Osteocyte (in vitro differentiated cells): ENCODE measurements at places on chromosomes 7 and 10.

DNA sequence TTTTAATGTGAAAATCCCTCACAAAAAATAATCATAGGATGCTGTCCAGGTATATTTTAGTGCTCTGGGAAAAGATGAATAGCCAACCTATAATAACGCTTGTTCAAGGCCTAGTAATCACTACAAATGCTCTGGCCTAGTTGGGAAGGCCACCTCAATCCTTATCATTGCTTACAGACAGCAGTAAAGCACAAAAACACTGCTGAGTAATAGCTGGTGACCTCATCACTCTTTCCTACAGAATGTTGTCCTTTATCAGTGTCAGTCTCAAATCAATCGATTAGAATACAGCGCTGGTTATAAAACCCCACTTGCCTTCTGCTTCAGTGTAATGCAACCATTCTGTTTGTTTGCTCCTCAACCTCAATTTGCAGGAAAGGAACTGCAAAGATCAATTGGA lies 72.6 kb upstream of the STEAP1 start:
- no peak for DNase-seq

- DNase-seq = no peak
These were observed 22.3 kb downstream of the ZC3HAV1 start for GRCh38 chr7:139087212-139087611.

DNA sequence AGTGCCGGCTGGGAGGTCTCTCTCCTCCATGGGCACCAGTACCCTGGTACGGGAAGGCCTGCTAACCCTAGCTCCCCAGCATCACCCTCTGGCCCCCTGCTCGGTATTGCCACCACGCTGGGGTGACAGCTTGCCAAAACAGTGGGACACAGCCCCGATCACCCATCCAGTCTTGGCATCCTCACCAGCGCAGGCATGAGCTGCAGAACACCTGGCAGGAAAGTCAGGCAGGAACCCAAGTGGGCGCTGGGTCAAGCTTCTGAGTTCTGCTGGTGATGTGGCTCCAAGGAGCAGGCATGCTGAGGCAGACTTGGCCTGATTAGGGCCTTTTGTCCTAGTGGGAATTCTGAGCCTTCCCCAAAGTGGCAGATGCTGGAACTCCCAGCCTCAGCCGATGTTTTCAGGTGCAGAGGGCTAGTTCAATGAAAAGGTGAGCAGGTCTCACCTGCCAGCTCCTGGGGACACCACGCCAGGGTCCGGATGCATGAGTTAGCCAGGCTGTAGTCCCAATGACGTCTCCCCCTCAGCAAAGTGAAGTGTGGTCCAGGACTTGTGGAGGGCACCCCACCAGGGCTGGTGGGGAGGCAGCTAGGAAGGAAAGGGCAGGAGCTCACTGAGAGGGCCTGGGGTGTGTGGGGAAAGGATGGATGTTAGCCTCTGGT lies 8.5 kb upstream of the ZNF22 start:
- no peak for DNase-seq

DNA sequence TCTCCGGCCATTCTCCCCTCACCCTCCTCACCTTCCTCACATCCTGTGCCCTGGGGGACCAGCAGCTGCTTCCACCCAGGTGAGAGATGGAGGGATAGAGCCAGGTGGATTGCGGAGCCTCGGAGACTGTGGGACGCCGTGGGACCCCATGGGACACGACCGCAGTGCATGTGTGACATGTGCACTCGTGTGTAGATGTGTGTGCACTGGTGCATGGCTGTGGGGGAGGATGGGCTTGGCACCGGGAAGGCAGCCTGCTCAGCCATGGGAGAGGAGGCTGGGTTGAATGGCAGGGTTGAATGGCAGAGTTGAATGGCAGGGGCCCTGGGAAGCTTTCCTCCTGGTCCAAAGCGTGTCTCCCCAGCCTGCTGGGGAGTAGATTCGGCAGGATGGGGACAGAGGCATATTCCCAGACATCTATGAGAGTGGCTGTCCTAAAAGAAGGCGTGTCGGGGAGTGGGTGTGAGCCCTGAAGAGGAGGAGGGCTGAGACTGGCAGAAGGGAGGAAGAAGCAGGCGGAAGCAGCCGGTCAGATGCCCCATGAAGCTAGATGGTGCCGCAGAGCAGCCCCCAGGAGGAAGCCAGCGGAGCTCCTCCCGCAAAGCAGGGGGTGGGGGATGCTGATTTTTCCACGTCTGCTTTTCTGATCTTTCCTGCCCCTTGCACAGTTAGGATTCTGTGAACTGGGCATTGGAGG lies 815 bp downstream of the GIMAP8 start:
- peak; percentile 78 for DNase-seq

- DNase-seq = no peak
These were observed 1140.7 kb upstream of the LRRN3 start for GRCh38 chr7:109950256-109950655.

DNA sequence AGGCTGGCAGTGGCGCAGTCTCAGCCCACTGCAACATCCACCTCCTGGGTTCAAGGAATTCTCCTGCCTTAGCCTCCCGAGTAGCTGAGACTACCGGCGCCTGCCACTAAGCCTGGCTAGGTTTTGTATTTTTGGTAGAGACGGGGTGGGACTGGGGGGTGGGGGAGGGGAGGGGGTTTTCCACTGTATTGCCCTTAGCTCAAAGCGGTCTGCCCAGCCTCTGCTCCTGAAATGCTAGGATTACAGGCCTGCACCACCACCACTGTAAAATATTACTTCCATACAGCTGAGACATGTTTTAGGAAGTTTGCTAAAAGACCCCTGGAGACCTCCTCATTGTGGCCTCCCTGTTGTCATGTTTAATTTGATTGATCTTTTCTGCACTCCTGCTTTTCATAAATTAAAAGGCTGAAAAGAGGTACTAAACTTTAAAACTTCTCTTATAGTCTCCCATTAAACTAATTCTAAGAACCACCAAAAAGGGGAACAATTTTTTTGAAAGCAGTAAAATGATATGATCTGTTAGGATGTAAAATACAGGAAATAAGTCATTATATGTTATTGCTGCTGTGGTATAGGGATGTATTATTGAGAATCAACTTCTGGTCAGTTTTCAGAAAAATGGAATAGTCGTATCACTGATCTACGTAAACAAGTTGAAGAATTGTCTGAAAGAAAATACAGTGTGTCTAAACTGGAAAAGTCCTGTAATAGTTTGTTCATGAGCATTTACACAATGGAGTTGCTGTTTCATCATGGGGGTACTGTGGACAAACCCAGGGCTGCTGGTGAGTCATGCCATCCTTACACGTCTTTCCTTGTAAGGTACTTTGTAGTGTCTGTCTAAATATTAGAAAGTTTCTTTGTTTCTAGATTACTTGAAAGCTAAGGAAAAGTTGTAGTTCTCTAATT lies 72.9 kb upstream of the TMEM248 start:
- no peak for DNase-seq

DNA sequence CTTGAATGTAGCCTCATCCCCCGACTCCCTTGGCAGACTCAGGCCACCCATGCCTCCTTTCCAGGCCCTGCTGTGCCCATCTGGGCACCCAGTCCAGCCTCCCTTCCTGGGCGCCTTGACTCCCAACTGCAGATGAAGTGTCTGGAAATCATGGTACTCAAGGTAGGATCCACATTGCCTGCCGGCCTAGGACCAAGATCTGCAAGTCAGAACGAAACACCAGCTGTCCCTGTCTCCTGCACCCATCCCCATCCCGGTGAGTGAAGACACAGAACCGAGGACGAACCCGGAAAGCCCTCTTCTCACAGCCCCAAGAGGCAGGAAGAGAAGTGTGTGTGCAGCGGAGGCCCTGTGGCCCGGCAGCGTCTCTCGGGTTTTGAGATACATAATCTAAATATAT lies 205.1 kb downstream of the EMX2 start:
- peak; percentile 71 for DNase-seq

DNA sequence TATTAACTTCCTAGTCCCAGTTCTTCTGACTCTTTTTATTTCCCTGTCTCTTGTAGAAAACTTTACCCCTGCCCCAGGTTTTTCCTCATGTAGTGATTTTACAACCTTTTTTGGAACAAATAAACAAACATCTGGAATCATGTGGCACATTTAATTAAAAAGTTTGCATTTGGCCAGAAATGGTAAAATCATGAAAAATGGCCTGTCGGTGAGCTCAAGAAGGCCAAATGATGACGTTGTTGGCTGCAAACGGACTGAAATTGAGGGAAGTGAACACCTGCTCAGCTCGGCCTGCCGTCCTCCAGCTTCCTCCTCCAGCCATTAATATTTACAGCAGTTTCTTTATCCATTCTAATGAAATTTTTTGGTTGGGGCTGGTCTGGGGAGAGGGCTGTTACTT lies 902.8 kb downstream of the LRMDA start:
- DNase-seq = no peak

DNA sequence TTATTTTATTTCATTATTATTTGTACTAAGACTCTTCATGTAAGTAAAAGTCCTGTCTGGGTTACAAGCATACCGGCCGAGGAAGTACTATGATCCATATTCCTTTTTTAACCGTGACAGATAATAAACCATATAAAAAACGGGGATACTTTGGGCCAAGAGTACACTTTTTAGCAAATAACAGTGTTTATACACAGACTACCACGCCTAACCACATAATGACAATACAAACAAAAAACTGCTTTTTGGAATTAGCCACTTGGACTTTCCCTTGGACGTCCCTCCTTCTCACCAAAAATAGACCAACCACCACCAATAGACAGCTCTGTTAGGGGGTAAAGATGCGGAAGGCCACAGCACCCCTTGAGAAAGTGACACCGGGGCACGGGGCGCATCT lies 800 bp downstream of the MINDY3 start:
- DNase-seq = no peak

DNA sequence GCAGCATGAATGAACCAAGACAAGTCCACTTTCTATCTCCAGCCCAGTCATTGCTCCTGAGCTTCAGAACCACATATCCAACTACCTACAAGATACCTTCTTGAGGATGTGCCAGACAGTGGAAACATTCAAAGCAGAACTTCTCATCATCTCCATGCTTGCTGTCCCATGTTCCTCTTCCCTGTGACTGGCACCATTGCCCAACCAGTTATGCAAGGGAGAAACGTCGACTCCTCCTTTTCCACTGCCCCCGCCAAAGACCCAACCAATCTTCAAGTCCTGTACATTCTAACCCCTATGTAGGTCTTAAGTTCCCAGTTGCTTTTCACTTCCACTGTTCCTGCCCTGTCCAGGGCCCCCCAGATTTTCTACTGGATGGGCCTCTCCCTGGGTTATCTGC lies 225.7 kb downstream of the RPS24 start:
- DNase-seq = no peak

DNA sequence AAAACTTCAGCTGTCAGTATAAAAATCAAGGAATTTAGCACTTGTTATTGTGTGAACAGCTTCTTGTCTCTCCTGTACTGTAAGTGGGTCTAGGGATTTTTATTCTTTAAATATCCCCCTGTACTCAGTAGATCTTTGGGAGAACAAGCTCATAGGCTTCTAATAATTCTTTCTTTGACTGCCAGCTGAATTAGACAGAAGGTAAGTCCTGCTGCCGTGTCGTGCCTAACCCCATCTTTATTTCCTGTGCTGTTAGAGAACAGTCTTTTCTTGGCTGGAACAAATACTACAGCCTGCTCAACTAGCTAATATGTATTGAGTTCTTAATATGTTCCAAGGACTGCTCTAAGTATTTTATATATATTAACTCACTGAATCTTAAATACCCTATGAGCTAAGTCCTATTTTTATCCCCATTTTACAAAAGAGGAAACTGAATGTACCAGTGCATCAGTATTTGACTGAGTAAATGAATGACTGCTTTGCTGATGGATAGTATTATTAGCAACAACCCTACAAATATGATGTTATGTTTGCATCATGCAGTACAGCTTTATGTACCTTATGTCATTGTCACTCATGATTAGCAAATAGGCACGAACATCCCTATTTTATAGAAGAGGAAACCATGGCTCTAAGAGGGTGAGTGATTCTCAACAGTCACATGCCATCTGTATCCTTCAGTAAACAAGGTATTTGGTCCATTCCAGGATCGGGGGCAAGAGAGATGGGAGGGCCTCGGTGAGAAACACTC lies 5.5 kb upstream of the DUSP5 start:
- no peak for DNase-seq

DNA sequence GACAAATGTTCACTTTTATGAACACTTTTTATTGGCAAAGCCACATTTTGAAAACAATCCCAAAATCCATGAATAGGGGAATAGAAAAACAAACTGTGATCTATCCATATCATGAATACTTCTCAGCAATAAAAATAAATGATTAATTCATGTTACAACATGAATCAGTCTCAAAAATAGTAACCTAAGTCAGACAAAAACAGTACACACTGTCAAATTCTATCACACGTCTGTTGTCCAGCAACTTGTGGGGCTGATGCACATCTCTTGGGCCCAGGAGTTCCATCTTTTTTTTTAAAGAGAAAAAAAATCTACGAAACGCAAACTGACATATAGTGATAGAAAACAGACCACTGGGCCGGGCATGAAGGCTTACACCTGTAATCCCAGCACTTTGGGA lies 71.0 kb downstream of the LARP4B start:
- DNase-seq = no peak

GRCh38 chr10:9091530-9092093 lies 1037.1 kb downstream of the GATA3 start:
- DNase-seq = no peak

- DNase-seq = no peak
These were observed 8.6 kb upstream of the TMEM236 start for GRCh38 chr10:17743437-17743836.

DNA sequence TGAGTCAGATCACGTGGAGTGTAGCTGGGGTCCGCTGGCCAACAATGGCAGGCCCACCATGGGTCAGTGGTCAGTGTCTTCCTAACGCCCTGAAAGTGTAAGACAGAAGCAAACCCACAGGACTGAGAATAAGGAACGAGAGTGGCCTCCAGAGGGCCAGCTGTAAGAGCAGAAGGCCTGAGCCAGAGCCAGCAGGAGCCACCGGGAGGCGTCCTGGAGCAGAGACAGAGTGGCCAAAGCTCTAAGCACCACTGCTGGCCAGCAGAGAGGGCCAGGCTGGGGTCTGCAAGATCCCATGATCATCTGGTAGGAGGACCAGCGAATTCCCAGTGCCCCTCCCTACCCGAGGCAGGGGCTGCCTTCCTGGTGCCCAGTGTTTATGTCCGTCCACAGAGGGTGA lies 9.2 kb downstream of the CCDC201 start:
- no peak for DNase-seq

GRCh38 chr7:100694098-100694745 lies at the start of gene GIGYF1:
GIGYF1 (minus strand) TSS chr7:100694250; CDS start chr7:100688238, 6,012 bp downstream.
- peak; percentile 88 for DNase-seq

GRCh38 chr7:35025369-35025870 lies 11.9 kb downstream of the DPY19L1 start:
- no peak for DNase-seq

DNA sequence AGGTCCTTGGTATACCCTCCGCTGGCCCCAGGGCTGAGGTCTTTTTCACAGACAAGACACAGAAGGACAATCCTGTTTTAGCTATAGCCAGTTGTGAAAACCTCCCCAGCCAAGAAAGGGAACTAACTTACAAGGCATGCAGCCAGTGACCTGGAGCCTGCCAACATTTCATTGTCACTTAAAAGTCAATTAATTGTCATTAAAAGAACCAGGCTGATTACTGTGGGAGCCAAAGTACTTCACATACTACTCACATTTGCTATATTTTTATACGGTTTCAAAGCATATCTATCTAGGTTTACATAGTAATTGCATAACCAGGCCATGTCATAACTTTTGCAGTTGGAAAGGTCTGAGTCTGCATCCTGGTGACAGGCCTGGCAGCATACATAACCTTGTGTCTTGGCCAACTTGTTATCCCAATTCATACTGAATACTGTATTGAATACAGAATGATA lies 31.1 kb downstream of the NRBF2 start:
- DNase-seq = no peak

- DNase-seq = no peak
These were observed 202.9 kb downstream of the PTPRN2 start for GRCh38 chr7:158384746-158385145.
